ENCODE measurements at places on chromosomes 12 and 14.

- DNase-seq: no peak
These were observed 57.5 kb downstream of the CALM1 start for GRCh38 chr14:90454041-90455000.

DNA sequence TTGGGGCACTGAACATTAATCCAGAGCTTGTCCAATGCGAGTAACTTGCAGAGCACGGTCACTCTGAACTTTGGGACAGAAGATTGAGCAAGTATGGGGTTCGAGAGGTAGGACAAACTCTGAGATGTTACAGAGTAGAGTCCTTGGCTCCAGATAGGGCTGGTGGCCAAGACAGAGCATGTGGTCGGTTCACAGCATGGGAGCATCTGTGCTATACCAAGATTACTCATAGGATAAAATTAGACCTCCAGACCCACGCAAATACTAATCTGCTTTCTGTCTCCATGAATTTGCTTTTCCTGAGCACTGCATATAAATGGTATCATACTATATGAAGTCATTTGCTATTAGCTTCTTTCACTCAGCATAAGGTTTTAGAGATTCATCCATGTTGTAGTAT is 93.4 kb upstream of the TBX5 start:
- no peak for DNase-seq

GRCh38 chr12:57864442-57865083 is 18.0 kb upstream of the CTDSP2 start:
- DNase-seq: no peak

- DNase-seq: no peak
These were observed 93.8 kb downstream of the CPSF2 start for GRCh38 chr14:92215579-92215978.

DNA sequence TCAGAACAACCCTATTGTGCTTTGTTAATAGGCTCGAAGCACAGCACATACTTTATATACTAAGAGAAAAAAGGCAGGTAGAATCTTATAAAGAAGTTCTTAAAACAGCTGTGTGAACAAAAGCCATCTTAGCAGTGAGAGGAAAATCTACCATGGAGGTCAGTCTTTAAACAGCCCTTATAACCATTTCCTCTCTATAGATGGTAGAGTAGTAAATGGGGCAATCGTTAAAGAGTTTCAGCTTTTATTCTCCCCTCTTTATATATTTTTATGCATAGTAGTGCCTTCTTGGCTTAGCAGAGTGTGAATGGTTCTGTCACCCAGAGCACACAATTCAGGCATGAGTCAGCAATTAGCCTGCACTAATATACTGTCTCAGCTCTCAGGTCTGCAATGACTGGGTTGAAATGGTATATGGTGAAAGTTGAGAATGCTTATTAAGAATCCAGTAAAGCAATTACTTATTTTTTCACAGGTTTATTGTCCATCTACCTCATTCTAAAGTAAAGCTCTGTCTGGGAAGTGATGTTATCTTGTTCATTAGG is 305.0 kb downstream of the NELL2 start:
- no peak for DNase-seq

- DNase-seq: no peak
These were observed 18.5 kb upstream of the DUSP6 start for GRCh38 chr12:89370850-89371249.

GRCh38 chr12:52236386-52237050 is 3.5 kb downstream of the KRT7 start:
- DNase-seq: no peak

GRCh38 chr14:53237488-53237887 is 84.4 kb upstream of the DDHD1 start:
- DNase-seq: no peak

DNA sequence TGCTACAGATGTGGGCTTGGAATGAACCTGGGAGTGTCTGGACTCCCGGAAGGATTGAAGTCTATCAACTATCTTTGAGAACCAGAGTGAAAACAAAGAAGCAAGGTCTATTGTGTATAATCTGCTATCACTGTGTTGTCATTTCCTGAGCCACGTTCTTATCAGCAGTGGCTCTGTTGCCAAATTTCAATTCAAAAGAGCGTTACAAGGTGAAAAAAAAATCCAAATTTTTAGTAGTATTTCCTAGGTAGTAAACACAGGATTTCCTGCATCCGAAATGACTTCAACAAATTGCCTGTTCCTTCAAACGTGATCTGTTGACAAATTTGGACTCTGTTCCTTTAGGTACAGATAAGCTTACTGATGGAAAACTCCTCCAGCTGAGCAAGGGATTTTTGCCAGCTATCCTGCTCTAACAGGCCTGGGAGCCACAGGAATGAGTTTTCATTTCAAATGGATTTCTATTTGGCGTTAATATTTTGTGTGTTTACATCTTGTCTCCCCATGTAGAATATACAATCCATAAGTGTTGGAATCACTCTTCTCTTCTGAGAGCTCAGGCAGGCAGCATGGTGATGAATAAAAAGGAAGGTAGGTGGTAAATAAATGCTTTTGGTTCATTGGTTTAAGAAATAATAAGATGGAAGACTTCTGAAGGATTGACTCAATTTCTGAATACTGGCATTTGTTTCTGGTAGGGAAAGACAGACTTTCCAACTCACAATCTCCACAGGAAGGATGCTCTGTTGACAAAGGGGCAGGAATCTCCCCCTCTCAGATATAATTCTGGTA is 58.5 kb downstream of the GPR135 start:
- DNase-seq: no peak

Measured in MM.1S (cell line).